ENCODE measurements at places on chromosomes 2 and 18.
A peak's percentile ranks its signal among the peaks of the same experiment; 100 is the strongest.

DNA sequence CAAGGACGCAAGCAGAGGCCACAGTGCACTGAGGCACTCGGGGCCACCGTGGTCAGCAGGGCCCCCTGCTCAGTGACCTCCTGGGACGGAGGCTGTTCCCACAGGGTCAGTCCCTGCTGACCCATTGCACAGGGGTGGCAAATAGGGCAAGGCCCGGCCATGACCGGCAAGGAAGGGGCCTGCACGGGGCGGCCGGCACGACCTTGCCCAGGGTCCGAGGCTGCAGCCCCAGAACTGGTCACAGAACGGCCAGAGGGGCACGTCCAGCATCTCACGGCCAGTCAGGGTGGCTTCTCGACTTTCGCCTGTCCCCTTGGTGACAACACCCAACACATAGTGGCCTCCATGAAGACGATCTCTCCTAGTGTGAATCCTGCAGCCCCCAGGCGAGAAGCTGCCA, 27.6 kb upstream of the OTOS start:
- no peaks in the 10 kb centered on the region for H3K4me1 ChIP-seq
- H3K27ac ChIP-seq = no peak overlapping the region
- H3K4me3 ChIP-seq = no peak overlapping the region
- peaks cover 3% of the 10 kb centered on the region for H3K27me3 ChIP-seq
- DNase-seq = no peak

DNA sequence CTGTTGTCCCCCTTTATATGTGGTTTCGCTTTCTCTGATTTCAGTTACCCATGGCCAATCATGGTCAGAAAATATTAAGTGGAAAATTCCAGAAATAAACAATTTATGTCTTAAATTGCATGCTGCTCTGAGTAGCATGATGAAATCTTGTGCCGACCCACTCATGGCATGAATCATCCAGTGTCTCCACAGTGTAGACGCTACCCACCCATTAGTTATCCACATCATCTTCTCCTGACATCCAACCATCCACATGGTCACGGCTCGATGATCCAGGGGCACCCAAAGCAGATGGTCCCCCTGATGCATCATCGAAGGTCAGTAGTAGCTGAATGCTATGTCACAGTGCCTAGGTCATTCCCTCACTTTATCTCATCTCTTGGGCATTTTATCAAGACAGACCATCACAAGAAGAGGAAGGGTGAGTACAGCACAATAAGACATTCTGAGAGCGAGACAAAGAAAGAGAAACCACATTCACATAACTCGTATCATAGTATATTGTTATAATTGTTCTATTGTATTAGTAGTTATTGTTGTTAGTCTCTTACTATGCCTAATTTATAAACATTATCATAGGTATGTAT, 44.1 kb upstream of the ACKR3 start:
- H3K4me3 ChIP-seq = no peak overlapping the region
- no peaks in the 10 kb centered on the region for H3K36me3 ChIP-seq
- DNase-seq = no peak
- H3K4me1 ChIP-seq = no peaks in the 10 kb centered on the region
- no peaks in the 10 kb centered on the region for H3K27me3 ChIP-seq
- H3K27ac ChIP-seq = no peak overlapping the region

DNA sequence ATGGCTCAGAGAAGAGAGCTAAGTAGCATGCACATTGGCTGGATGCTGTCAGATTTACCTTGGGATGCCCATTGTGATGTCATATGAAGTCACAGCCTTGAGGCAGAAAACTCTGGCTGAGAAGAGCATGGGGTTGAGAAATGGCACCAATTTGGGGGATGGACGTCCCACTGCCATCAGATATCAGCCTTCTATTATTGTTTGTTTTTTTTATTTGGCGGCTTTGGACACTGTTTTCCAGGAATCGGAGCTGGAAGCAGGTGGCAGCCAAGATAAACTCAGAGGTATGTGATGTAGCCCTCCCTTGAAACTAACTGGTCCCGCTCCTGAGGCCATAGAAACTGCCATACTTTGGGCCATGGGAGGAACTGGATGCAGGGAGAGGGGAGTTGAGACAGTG, 40.6 kb downstream of the GCKR start:
- peaks cover 2% of the 10 kb centered on the region for H3K27me3 ChIP-seq
- no peak for DNase-seq
- no peaks in the 10 kb centered on the region for H3K36me3 ChIP-seq
- H3K27ac ChIP-seq = no peak overlapping the region

DNA sequence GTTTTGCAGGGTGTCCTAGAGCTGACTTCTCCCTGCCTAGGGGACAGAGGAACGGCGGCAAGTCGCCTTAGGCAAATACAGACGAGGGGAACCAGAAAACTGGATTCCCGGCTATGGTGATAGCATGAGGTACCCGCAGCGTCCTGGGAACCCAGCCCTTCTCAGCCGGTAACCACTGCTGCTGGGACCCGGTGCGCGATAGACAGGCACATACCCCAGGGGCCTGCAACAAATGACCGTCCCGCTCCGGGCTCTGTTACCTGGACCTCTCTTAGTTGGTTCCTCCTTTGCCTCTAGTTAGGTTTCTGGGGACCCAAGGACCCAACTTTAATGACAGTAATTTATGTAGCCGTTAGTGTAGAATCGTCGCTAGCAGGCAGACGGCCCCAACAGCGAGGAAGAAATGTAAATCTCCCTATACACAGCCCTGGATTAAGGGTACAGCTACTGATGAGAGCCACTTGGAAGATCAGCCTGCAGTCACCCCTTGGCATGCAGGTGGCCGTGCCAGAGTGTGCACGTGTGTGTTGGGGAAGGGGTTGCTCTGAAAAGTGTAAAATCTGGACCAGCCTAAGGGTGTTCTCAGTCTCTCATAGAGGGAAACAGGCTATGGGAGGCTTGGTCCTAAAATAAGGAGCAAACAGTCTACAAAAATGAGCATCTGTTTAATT, 819 bp upstream of the SERPINE2 start:
- H3K27ac ChIP-seq = no peak overlapping the region
- peak overlapping the region; percentile 74 for H3K4me3 ChIP-seq
- peaks cover 2% of the 10 kb centered on the region for H3K36me3 ChIP-seq
- H3K4me1 ChIP-seq = peaks cover 21% of the 10 kb centered on the region
